Tibial nerve (tissue), 4 donors: ENCODE measurements at places on chromosomes 6 and 20. TPM values are rescaled to one million over a fixed set of nuclear protein-coding genes. Genes with fewer than 3 reads are reported as not detected.

GRCh38 chr6:123745895-123746294, 57.8 kb upstream of the NKAIN2 start:
- no peak for DNase-seq

DNA sequence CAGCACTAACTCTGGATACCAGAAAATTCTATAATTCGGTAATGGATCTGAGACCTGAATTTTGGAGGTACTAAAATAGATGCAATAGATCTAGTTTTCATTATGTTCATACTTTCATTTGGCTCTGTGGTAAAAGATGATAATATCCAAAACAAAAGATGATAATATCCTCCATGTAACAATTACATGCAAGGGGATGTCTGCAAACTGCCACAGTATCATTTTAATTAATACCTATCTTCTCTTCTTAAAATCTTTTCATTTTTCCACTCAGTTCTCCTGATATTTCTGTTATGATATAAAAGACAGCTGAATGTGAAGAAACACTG, 15.6 kb downstream of the BTN2A1 start:
- DNase-seq, result no peak

DNA sequence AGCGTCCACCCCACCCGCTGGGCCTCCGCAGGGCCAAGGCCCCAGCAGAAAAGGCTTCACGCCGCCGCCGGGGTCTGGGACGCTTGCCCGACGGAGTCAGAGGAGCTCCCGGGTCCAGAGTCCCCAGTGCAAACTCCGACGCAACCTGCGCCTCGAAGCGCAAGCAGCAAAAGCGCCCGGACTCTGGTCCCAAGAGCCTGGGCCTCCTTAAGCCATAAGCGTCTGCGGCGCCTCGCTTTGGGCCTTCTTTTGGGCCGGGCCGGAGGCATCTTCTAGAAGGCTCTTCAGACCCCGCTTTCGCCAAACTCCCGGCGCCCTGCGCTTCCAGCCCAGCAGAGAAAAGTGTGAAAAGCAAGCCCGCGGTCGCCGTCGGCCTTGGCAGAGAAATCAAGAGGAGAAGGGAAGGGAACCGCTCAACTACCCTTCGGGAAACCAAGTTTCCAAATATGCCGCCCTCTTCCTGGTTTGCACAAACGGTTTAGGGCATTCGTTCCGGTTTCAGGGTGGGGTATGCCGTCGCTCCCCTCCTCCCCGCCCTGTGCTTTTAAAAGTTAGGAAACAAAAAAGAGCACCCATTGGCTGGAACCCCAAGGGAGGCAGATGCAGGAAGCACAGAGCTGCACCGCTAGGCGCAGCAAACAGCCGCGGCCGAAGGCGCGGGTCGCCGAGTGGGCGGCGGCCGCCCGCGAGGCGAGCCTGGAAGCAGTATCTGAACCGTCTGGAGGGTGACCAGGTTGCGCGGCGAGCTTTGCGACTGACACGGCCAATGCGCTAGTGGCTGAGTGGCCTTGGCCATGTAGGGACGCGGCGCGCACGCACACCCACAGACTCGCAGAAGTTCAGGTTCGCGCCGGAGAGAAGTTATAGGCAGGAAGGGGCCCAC, 1.2 kb downstream of the TBX18 start:
- peak; percentile 51 for DNase-seq

GRCh38 chr6:89257781-89258180, 40.6 kb upstream of the GABRR1 start:
- DNase-seq, result no peak

Gene MYLIP
- 43.3 TPM for total RNA-seq

Gene COL19A1
- total RNA-seq, result not detected

GRCh38 chr6:170110201-170111140, 180.4 kb downstream of the DLL1 start:
- no peak for DNase-seq

DNA sequence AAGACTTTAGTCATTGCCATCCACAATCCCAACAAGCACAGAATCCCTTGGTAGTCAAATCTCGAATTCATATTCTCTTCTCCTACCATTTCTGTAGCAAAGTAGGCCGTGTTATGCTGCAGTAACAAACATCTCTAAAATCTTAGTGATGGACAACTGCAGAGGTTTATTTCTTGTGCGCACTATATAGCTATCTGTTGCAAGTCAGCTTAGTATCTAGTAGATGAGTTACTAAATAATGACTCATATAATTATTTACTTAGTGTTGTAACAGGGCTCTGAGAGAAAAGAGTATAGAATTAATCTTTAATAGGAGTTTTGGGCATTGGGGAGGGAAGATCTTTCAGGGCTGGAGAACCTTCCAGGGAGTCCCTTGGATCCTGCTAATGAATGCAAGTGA, 73.3 kb downstream of the CAP2 start:
- DNase-seq, result no peak

Gene CCN6
- total RNA-seq, result 0.42 TPM

- no peak for DNase-seq
Observed at GRCh38 chr6:19415605-19416326, 421.4 kb upstream of the ID4 start.

- DNase-seq, result no peak
Observed at GRCh38 chr6:148382861-148383260, 40.2 kb downstream of the SASH1 start.

Gene PACRG
- 1.7 TPM for total RNA-seq

Gene ZBP1
- total RNA-seq, result not detected

DNA sequence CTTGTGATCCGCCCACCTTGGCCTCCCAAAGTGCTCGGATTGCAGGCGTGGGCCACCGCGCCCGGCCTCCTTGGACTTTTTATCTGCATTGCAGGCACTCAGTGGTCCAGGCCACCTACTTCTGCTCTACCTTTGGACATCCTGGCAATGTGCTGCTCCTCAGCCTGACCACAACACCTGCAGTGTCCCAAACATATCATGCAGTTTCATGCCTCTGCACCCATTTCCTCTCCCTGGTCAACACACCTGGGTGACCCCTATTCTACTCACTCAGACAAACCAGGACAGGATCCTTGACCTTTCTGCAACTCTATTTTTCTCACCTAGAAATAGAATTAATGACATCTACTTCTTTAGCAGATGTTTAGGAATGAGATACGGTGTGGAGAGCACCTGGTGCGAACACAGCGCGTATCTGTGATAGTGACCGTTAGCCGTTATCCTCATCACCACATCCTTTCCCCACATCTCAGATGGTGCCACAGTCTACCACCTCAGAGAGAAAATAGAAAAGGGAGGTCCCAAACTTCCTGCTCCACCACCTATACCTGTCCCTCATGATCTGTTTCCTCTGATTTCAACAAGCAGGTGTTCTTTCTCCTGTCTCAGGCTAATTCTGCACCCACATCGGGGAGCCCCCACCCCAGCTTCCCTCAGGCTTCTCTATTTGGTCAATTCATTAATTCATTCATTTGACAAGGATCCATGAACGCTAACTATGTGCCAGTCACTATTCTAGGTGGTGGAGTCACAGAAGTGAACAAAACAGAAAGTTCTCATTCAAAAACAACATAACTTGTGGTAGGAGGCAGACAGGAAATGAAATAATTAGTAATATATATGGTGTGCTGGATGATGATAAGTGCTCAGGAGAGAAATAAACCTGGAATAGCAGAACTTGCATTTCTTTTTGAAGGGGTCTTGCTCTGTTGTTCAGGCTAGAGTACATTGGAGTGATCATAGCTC, 4.3 kb upstream of the BTN3A2 start:
- DNase-seq, result no peak

DNA sequence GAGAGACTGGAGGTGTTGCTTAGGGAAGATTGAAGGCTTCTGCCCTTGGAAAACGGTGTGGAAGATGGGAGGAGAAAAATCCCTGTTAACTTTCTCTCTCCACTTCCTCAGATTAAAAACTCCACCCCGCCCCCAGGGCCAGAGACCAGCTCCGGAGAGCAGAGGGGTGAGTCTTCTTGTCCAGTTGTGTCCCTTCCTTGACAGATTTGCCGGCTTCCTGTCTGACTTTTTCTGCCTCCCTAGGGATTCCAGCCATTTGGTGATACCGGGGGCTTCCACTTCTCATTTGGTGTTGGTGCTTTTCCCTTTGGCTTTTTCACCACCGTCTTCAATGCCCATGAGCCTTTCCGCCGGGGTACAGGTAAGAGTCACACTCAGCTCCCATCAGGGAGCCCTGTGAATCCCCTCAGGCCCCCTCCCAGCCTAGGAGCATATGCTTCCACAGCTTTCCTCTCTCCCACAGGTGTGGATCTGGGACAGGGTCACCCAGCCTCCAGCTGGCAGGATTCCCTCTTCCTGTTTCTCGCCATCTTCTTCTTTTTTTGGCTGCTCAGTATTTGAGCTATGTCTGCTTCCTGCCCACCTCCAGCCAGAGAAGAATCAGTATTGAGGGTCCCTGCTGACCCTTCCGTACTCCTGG, 1.7 kb downstream of the RNF5 start:
- DNase-seq, result no peak

Gene CASS4
- 2.5 TPM for total RNA-seq

Gene MAFB
- 93.3 TPM for total RNA-seq

GRCh38 chr6:166586424-166587156, at the start of gene RAMACL:
Gene RAMACL (minus strand): TSS chr6:166586678. CDS start chr6:166586477, 201 bp downstream.
- no peak for DNase-seq

DNA sequence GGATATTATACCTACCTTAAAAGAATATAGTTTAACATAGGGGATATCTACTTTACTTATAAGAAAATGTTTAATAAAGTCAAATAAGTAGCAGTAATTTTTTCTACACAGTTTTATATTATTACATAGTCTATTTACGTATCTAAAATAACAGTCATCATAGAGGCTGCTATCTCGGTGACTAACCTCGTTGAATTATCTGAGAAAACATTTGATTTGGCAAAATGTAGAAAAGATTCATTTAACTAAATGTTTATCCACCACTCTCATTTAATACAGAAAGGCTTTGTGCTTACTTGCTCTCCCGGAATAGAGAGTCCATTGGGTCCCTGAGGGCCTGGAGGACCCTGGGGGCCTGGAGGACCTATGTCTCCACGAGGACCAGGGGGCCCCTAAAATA, 103.6 kb downstream of the COL12A1 start:
- DNase-seq, result no peak

- DNase-seq, result no peak
Observed at GRCh38 chr6:122747573-122747972, 31.9 kb upstream of the FABP7 start.

DNA sequence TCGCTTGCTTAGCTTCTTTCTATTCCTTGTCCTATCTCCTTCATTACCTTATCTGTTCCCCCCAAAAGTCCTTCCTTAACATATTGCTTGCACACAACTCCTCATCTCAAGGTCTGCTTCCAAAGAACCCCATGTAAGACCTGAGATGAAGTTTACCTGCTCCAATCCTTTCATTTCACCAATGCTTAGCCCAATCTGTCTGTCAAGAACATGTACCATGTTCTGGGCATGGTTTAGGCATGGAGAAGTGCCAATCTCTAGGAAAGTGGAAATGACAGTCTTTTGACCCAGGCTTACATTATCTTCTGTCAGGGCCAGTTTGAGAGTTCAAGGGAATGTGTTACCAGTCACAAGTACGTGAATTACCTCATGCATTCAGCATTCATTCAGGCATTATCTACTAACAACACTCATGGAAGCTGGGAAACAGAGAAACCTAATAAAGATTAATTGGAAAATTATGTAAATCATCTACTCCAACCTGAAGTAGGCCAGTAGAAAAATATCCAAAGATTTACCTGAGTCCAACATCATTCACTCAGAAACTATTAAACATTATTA, 15.8 kb upstream of the TASP1 start:
- no peak for DNase-seq

Gene DDX43
- 12.0 TPM for total RNA-seq
